Kidney tubule cell (primary cell): ENCODE measurements at places on chromosomes 13 and 19.

- no peak for DNase-seq
These were observed 39.2 kb downstream of the FLT1 start for GRCh38 chr13:28455580-28456194.

DNA sequence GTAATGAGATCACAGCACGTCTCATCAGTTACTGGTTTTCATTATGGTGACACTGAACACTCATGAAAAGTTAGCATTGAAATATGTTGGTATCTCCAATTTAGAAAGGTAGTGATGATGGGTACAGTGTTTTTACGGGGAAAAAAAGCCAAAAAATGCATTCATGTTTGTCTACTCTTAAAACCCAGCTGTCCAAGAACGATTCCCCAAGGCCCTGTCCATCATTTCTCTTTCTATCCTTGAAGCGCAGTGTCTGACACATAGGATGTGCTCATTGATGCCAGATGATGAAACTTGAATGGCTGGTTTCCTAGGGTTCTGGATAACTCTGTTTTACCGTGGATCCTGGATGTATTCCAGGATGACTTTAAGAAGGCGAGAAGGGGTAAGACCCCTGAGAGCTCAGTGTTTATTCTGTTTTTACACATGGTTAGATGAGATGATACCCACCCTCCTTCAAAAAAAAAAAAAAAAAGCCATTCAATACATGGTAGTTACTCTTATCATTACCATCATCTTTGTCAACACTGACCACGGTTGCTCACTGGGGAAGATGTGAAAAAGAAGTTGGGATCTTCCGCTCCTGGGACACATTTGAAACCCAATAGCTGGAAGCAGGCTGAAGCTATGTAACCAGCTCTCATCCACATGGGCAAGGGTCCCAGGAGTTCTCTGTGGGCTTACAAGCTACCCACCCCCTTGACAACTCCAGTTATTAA, 22.5 kb downstream of the SERP2 start:
- DNase-seq = no peak

DNA sequence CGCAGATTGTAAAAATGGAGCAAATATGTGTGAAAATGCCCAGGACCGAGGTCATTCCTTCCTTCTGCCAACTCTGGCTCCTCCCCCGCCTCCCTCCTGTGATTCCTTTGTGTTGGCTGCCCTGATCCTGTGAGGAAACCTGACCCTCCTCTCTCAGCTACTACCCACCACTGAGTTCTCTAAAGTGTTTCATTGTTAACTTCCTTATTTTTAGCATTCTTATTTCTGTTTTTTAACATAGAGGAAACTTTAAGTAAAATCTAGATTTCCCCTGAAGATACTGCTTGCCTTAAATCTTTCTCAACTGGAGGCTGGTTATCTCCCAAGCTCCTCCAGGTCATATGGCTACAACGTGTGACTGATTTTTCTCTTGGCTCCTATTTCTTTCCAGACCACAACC, 21.7 kb upstream of the FBXL3 start:
- no peak for DNase-seq

DNA sequence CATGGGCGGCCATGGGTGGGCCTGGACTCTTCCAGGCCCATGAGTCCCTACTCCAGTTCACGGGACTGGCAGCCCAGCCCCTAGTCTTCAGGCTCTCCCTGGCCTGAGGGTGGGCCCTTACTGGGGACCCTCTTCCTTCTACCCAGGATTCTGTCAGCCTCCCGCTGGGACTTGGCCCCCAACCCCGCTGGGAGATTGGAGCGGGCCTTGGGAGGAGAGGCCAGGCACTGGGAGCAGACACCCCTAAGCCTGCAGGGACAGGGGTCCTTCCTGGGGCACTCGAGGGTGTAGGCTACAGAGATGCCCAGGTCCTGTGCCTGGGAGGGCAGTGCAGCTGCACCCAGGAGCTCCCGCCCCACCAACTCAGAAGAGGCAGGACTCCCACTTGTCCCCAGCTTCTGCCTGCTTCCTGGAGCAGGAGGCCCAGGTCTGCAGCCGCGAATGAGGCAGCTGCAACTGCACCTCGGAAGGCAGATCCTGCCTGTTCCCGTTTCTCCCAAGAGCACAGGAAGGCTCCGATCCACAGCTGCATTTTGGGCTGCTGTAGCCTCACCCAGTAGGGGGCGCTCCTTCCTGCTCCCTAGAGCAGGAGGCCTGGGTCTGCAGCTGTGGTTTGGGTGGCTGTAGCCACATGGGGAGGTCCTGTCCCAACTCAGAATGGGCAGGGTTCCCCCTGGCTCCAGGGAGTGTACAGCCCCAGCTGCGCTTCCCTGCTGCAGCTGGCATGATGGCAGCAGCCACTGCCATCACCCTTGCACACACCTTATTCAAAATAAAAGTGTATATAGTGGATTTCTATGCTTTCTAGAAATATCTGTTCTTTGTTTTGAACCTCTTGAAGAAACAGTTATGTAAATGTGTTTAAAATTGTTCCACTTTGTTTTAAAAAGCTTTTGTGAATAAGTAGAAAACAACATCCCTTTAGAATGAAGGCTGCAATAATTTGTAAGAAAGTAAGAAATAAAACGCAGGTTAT, 46.8 kb downstream of the TEX26 start:
- peak; percentile 8 for DNase-seq

DNA sequence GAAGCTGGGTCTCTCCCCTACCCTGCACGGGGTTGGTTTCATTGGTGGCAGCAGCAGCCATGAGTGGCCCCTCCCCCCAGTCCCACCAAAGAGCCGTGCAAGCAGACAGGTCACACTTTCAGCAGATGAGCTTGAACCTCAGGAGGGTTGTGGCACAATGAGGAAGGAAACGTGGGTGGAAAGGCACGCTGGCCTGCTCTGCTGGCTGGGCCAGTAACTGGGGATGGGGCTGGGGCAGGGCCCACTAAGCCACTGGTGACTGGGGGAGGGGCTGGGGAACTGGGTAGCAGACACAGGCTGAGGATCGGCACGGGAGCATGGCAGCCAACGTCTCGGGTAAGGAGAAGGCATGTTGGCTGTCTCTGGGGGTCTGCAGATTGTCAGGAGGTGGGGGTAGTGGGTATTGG, at the start of gene P2RY11:
Gene P2RY11 (plus strand): TSS at position 289 of the 407 bp plus-strand sequence. CDS start 29 bp downstream, at position 318.
- DNase-seq = no peak

DNA sequence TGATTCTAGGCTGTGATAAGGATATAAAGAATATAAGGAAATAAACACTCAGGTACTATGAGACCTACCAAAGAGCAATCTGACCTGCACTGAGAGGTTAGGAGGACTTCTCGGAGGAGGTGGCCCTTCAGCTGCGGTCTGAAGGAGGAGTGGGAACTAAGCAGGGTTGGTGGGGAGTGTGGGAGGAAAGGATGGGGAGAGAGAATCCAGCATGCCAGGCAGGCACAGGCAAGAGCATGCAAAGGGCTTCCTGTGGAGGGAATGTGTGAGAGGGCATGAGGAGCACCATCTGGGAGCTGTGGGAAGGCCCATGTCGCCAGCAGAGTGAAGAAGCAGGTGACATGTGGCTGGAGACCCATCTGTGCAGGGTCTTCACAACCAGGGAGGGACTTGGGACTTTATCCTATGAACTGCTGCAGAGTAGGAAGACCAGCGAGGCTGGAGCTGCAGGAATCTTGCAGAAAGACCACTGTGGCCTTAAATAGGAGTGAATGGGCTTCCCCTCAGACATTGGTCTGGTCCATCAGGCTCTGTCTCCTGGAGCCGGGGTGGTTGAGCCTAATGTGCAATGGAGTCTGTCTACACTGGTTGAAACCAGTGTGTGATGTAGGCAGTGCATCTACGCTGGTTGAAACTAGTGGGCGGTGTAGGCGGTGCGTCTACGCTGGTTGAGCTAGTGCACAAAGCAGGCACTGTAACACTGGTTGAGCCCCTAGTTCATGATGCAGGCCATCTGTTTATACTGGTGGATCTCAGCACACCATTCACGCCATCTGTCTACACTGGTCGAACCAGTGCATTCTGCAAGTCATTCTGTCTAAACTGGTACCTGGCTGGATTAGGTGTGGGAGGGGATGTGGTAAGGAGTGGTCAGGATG, 6.4 kb downstream of the CHST8 start:
- no peak for DNase-seq

DNA sequence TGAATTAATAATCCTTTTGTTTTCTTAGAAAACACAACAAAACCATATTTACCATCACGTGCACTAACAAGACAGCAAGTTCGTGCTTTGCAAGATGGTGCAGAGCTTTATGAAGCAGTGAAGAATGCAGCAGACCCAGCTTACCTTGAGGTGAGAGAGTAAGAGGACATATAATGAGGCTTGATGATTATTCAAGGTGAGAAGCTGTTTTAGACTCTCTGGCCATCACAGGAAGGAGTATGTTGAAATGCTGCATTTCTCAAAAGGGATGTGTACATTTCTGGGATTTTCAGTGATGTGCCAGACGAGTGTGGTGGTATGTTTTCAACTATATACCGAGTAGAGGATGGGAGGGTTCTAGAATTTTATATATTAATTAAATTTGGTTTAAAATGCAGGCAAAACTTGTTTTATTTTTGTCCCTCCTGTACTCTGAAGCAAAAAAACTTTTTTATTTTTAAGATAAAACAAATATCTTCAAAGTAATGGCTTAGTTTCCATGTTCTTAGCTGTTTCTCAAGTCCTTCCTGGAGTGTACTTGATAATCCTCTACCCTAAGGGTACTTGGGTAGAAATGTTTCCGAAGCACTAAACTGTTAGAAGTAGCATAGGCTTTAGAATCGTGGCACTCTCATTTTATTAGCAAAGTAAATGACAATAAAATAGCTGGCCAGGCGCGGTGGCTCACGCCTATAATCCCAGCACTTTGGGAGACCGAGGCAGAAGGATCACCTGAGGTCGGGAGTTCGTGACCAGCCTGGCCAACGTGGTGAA, 51.1 kb downstream of the N4BP2L1 start:
- no peak for DNase-seq

DNA sequence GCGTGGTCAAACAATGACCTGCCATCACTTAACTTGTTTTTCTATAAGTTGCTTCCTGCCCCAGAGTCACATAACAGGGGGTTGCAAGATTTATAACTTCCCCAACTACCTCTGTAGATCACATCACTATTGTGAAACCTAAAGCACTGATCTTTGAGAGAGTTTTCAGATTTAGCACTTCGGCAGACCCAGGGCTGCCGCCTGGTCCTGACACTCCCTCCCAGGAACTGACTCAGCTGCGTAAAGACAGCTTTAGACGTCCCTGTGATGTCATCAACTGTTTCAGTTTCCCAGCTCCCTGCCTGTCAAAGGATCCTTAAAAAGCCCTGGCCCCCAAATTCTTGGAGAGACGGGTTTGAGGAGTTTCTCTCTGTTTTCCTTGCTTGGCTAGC, 33.3 kb downstream of the IGFL2 start:
- peak; percentile 31 for DNase-seq

DNA sequence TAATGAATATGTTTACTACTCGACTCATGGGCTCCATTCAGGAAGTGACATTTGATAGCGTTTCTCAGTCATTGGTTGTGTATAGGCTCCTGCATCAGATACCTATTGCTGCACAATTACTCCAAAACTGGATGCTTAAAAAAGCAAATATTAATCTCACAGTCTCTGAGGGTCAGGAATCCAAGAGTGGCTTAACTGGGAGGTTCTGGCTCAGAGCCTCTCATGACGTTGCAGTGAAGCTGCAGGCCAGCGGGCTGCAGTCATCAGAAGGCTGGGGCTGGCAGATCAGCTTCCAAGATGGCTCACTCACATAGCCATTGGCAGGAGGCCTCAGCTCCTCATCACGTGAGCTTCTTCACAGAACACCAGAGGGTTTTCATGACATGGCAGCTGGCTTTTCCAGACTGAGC, 525.1 kb upstream of the NBEA start:
- peak; percentile 33 for DNase-seq

DNA sequence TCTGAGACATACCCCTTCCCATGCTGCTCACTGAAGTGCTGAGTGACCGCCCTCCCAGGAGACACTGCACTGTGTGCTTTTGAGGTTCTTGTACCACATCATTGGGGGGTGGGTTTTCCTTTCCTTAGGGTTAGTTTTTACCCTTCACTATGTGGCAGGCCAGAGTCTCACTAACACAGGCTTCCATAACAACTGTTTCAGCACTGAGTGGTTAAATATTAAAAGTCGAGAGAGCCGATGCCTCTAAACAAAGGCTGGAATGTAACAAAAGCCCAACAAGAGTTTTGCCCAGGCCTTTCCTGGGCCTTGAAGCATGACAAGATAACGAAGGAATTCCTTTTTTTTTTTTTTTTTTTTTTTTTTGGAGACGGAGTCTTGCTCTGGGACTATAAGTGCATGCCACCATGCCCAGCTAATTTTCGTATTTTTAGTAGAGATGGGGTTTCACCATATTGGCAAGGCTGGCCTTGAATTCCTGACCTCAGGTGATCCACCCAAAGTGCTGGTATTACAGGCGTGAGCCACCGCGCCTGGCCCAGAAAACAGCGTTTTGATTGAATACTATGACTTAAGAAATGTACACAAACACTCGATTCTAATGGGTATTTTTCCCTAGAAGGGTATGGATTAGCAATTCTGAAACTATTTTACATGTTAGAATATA, 46.5 kb downstream of the ZNF823 start:
- DNase-seq = peak; percentile 84

- DNase-seq = peak; percentile 93
These were observed 1.0 kb upstream of the UBE2M start for GRCh38 chr19:58559275-58560006.

- DNase-seq = no peak
These were observed 163.1 kb upstream of the SERP2 start for GRCh38 chr13:44210525-44210924.

DNA sequence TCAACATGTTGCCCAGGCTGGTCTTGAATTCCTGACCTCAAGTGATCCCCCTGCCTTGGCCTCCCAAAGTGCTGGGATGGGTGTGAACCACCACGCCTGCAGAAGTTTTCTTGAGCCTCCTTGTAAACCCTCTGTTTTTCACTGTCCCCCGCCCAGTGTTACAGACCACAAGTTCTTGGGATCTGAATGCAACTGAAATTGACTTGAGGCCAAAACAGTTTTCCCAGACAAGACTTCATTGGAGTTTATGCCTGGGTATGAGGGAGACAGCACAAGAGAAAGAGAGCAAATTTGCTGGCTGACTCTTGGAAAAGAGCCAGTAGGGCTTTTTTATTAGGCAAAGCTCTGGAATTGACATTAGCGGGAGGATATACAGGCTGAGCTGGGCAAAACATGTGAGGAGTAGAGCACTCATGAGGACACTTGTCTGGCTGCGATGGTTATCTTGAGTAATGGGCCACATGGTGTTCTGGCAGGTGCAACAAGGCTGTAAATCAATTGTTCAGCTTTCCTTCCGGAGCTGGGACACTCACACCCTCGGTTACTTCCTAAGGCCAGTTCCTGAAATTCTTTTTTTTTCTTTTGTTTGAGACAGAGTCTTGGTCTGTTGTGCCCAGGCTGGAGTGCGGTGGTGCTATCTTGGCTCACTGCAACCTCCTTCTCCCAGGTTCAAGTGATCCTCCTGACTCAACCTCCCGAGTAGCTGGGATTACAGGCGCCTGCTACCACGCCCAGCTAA, 12.7 kb upstream of the HNRNPL start:
- no peak for DNase-seq

GRCh38 chr13:77036279-77036678, 9.3 kb upstream of the FBXL3 start:
- no peak for DNase-seq

DNA sequence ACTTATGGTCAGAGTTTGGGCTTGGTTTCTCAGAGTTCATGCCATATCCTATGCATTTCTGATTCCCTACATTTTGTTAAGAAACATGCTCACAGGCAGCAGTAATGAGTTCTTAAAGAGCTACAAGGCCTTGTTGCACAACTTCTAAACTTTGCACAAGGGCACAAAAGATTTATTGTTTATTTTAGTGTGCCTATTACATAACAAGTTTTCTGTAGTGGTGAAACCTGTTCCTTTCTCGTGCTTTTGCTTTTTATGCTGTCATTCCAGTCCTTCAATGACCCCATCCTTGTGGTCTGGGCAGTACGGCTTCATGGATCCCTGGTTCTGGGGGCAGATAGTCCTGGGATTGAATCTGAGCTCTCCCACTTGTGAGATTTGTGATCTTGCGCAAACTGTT, 17.8 kb downstream of the ZNF507 start:
- DNase-seq = no peak
